AG09309 (cell line): ENCODE measurements at places on chromosomes 5 and 9.

- DNase-seq: no peak
Measured at GRCh38 chr5:165457859-165458481, 1952.6 kb downstream of the MAT2B start.

- no peak for DNase-seq
Measured at GRCh38 chr5:135223404-135223803, 175.6 kb downstream of the MACROH2A1 start.

GRCh38 chr5:174503461-174504265, 220.7 kb upstream of the MSX2 start:
- peak; percentile 85 for DNase-seq

DNA sequence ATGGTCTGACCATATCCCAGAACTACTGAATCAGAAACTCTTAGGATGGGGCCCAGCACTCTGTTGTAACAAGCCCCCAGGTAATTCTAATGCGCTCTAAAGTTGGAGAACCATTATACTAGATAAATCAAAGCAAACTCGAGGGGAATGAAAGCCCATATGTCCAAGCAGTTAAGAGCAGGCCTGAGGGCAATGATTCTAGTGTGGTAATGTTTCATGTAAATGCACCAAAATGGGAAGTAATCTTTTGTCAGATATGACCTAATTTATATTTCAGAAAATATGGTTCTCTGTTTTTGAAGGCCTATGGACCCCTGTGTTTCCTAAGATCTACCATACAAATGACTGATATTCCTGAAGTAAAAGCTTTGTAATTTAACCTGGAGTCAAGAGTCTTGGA, 108.0 kb upstream of the PTGER4 start:
- no peak for DNase-seq

- no peak for DNase-seq
Measured at GRCh38 chr5:10157085-10157669, 92.5 kb downstream of the ATPSCKMT start.
